Activated CD4-positive, alpha-beta T cell treated with anti-CD3 and anti-CD28 coated beads, Interleukin-2, Interleukin-4, amounts not matched to agents 100 ng/mL and 50 ng/mL, durations not matched to agents 16 hours and 8 hours (primary cell): ENCODE measurements at places on chromosomes 2 and 18.

GRCh38 chr2:46157966-46158310, 139.3 kb upstream of the EPAS1 start:
- DNase-seq, result no peak

- DNase-seq, result no peak
Measured at GRCh38 chr2:120719491-120719890, 16.2 kb upstream of the GLI2 start.

GRCh38 chr2:42098571-42099437, 51.0 kb downstream of the PKDCC start:
- no peak for DNase-seq

DNA sequence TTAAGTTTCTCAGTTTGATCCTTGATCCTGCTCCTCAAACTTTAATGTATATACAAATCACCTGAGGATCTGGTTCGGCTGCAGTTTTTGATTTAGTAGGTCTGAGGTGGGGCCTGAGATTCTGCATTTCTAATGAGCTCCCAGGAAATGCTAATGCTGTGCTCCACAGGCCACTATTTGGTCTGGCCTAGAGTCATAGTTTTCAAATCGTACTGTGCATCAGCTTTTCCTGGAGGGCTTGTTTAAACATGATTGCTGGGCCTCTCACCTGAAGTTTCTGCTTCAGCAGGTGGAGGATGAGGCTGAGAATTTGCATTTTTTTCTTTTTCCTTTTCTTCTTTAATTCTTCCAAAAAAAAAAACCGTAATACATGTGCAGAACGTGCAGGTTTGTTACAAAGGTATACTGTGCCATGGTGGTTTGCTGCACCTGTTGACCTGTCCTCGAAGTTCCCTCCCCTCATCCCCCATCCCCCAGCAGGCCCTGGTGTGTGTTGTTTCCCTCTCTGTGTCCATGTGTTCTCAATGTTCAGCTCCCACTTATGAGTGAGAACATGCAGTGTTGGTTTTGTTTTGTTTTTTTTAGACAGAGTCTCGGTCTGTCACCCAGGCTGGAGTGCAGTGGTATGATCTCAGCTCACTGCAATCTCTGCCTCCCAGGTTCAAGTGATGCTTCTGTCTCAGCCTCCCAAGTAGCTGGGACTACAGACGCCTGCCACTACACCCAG, 42.2 kb upstream of the CD28 start:
- no peak for DNase-seq

DNA sequence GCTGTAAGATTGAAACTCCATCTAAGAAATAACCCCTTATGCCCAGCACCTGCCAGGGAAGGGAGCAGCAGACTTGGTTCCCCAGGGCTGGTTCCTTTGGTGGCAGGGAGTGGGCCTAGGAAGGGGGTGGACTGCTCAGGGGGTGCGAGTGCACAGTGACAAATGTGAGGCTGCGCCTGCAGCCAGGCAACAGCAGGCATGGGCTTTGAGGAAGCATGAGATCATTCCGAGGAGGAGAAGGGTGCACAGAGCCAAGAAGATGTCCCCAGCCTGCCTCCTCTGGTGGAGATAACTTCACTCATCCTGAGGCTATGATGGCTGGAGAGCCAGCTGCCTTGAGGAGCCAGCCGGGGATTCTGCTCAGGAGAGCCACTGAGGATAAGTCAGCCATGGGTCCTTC, 158.0 kb downstream of the CAPN13 start:
- DNase-seq, result no peak

DNA sequence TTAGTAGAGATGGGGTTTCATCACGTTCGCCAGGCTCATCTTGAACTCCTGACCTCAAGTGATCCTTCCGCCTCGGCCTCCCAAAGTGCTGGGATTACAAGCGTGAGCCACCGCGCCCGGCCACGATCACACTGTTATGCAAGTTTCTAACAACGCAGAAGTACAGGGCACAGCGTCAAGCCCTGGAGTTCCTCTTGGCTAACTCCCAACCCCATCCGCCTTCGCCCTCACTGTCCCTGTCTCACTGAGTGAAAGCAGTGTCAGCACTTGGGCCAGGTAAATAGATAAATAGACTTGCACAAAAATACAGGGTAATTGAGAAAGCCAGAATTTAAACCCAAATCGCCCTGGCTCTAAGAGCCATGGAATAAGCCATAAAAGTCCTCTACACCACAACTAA, 111.7 kb downstream of the ACVR1 start:
- DNase-seq, result no peak

DNA sequence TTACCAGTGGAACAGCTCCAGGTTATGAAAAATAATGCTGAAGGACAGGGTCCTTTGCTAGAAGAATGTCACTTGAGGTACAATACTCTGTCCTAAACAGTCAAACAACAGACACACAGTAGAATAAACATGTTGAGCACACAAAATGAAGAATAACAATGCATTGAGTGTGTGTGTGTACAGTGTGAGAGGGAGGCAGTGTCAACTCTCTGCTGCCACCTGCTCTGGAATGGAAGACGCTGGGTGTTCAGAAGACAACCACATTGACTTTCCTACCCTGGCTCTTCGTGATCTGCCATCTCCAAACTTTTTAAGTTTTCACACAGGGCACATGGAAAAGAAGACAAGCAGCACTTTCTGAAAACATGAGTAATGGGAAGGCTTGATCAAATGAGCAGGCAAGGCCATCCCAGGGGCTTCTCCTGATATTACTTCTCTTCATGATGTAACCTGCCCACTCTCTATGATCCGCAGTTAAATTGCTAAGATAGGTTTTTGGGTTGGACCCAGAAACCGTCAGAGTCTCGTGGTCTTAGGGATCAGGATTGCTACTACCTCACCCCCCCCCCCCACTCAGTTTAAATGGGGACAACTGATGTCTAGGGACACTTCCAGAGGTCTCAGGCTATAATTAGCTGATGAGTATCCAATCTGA, 533.2 kb upstream of the TNP1 start:
- no peak for DNase-seq
